ENCODE measurements at places on chromosomes 7 and 10.
A peak's percentile ranks its signal among the peaks of the same experiment; 100 is the strongest.

DNA sequence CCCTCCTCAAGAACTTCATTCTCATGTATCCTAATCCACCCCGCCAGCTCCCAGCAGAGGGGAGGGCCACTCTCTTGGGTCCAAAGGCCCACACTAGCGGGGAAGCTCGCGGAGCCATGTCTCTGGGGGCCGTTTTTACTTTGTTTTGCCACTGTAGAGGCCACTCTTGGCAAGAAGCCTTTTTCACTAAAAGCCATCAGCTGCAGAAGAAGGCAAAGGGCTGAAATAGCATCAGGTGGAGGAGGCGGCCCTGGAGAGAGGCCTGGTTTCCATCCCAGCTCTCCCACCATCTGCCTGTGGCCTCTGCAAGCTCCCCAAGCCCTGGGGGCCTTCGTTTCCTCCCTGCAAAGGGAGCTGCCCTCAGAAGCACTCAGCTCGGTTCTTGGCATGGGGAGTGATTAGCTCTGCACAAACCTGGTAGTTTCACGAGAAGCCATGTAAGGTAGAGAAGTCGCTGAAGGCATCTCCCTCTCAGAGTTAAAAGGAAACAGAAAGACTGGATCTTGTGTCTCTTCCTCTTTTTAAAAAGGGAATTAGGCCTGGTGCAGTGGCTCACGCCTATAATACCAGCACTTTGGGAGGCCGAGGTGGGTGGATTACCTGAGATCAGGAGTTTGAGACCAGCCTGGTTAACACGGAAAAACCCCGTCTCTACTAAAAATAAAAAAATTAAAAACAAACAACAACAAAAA lies 70.3 kb downstream of the PARP12 start:
- DNase-seq = peak; percentile 5

DNA sequence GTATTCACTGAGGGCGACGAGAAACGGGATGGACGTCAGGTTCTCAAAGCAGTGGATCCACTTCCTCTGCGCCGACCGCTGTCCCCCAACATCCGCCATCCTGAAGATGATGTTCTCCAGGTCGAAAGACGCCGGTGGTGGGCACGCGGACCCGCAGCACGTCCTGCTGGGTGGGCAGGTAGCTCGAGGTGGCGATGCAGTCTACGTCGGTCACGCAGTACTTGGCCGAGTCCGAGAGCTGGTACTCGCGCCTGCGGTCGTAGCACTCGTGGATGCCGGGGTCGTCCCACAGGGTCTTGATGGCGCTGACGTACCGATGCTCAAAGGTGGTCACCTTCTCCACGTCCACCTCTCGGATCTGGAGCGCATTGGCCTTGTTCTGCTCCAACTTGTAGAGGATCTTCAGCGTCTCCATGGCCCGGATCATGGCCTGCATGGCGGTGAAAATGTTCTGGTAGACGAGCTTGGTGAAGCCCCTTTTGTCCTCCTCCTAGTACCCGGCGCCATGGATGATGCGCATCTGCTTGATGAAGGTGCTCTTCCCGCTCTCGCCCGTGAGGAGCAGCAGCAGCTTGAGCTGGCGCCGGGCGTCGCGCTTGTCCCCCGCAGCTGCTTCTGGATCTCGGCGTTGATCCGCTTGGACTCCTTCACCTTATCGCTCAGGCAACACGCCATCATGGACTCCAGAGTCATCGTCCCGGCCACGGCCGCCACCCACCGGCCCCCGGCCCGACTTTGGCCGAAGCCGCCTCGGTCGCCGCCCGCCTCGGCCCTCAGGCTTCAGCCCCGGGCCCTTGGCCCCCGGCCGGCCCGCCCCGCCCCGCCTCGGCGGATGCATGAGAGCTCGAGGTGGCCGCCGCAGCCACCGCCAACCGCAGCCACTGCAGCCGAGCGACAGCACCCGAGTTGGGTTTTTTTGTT lies 122.9 kb upstream of the KCTD7 start:
- peak; percentile 29 for DNase-seq

GRCh38 chr7:151083824-151084160 lies 499 bp upstream of the TMUB1 start:
- DNase-seq = no peak

DNA sequence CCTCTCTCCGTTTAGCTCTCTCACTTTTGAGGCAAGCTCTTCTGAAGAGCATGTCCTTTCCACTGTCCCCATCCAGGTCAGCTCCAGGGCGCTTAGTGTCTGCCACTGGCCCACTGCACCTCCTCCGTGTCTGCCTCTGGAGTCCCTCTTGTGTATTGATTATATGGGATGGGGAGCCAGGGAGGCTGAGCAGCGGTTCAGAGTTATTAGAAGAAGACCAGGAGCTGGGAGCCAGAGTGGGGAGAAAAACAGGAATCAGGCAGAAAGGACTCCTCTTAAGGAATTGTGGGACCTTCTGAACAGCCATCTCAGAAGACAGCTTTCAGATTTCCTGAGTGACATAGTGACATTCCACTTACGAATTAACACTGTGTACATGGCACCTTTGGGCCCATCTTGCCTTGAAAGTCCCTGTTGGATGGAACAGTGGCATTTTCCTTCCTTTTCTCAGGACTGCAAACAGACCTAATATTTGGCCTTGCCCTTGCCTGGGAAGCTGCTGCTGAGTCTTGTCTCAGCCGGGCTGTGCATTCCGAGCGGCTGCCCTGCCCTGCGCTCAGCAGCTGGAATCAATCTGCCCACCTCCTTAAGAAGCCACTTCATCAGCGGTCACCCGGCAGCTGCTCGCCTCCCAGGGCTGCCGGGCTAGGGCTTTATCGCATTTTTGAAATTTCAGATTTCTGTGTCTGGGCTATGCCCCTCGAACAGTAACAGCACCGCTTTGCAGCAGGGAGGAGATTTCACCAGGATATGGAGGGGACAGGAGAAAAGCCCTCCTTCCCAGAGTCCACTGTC lies 81.1 kb upstream of the PRKG1 start:
- no peak for DNase-seq

DNA sequence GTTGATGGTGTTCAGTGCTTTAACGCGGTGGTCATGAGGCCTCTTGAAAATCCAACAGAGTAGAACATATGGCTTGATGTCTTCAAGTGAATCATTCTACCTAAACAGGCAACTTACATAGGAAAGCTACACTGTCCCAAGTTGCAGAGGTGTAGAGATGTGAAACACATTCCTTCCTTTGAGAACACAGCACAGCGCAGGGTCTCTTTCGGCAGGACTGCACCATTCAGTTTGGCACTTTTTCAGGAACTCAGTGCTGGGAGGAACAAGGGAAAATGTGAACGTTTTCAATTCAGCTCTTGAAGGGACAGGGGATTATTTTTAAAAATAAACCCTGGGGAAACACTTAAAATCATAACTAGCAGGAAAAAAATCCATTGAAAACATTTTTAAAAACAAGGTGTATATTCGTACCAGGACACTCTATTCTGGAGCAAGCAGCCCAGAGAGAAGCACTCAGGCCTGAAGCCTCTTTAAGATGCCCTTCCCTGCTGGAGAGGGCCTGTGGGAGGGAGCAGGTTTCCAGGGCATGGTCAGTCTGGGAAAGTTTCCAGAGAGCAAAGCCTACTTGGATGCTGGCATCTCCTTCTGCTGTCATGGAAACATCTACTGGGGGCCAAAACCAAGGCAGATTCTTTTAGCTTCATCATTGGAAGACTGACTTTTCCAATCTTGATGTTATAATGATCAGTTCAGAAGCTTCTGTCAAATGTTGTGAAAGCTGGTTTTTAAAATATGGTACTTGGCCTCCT lies 60.4 kb upstream of the NPVF start:
- DNase-seq = no peak

DNA sequence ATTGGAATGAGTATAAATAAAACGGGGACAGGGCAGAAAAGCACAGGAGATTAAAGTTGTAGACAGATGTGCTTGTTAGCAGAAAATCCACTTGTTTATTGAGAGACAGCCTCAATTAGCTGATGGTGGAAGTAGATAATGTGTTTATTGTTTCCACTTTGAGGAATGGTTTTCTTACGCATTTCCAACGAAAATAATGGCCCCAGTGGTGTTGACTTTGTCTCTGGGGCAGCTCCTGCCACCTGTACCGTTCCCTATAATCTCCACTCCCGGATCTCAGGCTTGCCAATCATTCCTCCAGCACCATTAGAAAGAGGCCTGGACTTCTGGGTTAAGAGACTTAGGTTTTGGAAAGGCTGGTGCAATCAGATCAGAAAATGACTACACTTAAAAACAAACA lies 638.7 kb downstream of the PARD3 start:
- no peak for DNase-seq

DNA sequence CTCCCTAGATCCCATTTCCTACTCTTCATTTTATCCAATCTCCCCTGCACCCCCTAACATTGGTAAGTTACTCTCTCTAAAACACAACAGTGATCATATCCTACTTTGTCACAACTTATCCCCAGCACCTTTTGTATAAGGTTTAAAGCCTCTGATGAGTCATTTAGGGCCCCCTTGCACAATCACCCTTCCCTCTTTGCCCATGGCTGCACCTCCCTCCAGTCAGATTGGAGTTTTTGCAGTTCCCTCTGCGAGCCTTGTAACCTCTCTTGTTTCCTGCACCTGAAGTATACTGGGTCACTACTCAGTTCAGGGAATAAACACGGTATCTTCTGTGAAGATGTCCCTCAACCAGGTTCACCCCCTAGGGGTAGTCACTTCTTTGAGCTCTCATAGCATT lies 55.9 kb upstream of the ADRB1 start:
- DNase-seq = no peak

- DNase-seq = peak; percentile 60
Measured at GRCh38 chr10:111076682-111077478, at the start of gene ADRA2A. ADRA2A (plus strand) TSS chr10:111077029; CDS start chr10:111077997, 968 bp downstream.

GRCh38 chr7:19121977-19122588 lies 4.6 kb upstream of the TWIST1 start:
- DNase-seq = peak; percentile 12

- DNase-seq = no peak
Measured at GRCh38 chr10:282294-283139, 147.3 kb downstream of the ZMYND11 start.

GRCh38 chr10:79316671-79317431 lies 30.4 kb upstream of the PPIF start:
- DNase-seq = no peak

DNA sequence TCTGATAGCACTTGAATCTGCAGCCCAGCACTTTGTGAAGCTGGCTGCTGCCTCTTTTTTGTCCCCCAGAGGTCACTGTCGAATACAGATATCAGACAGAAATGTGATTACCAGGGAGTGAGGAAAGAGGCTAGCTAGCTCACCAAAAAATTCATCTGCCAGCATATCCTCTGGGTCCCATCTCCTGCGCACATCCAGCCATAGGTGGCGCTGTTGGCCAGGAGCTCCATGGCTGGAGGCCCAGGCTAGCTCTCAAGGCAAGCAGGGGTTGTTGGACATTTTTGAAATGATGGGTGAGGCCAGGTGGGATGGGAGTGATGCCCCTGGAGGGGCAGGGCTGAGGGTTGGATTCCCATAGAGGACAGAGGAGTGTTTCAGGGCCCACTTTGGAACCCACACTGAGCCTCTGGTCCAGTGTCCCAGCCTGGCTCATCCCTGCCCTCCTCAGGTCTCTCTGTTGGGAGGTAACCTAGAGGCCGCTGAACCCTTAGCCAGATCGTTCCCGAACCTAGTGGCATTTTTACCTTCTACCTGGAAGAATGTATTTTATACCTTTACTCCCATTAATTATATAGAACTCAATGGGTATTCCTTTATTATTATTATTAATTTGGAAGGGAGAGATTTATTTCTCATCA lies 14.8 kb downstream of the DPCD start:
- DNase-seq = peak; percentile 90

DNA sequence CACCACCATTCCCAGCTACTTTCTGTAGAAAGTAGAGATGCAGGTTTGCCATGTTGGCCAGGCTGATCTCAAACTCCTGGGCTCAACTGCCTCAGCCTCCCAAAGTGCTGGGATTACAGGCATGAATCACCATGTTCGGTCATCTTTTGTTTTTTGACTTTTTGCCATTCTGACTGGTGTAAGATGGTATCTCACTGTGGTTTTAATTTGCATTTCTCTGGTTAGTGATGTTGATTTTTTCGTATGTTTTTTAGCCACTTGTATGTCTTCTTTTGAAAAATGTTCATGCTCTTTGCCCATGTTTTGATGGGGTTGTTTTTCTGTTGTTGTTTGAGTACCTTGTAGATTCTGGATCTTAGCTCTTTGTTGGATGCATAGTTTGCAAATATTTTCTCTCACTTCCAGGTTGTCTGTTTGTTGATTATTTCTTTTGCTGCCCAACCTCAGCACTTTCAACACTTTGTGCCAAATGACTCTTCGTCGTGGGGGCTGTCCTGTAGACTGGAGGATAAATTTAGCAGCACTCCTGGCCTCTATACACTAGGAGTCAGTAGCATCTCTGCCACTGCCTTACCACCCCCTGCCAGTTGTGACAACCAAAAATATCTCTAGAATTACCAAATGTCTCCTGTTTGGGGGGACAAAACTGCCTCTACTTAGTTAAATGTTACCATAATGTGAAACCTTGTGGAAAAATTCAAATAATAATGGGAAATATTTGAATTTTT lies 6.5 kb upstream of the CPED1 start:
- DNase-seq = no peak

GRCh38 chr7:111802194-111802772 lies 240.0 kb upstream of the IMMP2L start:
- no peak for DNase-seq

- DNase-seq = peak; percentile 21
Measured at GRCh38 chr7:8035647-8036518, 67.3 kb downstream of the GLCCI1 start.

GRCh38 chr10:34715511-34716187 lies 99.4 kb downstream of the PARD3 start:
- DNase-seq = no peak

- peak; percentile 25 for DNase-seq
Measured at GRCh38 chr10:17229016-17229716, 1.1 kb downstream of the VIM start.

DNA sequence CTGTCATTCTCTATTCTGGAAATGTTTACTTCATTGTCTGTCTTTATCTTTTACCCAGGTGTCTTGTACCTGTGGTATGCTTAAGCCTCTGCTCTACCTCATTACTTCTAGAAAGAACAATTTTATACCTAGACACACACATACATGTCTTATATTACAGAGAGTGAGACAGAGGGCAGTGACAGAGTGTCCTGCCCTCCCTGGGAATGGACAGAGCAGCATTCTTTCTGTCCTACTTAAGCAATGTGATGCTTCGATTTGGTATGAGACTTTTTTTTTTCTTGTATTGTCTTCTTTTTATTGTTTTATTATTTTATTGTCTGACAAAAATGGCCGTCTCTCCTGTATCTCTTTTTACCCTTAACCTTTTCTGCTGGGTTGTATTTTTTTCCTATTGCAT lies 286.1 kb downstream of the EXOC4 start:
- DNase-seq = no peak

DNA sequence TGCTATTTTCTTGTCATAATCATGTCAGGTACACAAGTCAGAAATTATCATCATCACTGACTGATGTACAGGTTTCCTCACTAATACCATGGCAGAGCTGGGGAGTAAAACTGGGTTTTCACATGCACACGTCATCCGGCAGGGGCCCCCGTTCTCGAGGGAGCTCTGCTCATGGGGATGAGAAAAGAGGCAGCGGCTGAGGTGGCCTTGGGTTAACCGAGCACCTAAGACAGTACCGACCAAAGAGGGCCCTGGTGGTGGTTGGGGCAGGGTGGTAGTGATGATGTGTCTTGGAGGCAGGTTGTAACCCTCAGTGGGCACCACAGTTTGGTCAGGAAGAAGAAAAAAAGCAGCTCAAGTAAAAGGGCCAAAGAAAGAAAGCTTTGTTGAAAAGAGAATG lies 12.1 kb upstream of the TRPV6 start:
- DNase-seq = no peak

All from Caco-2 (cell line).